ENCODE measurements at places on chromosomes 2 and 18. TPM values are rescaled to one million over a fixed set of nuclear protein-coding genes. Genes with fewer than 3 reads are reported as not detected.

Gene EGR4
- polyA plus RNA-seq: not detected

Gene LRATD1
- polyA plus RNA-seq: not detected

Gene TEKT4
- not detected for polyA plus RNA-seq

Gene FNDC4
- not detected for polyA plus RNA-seq

Gene EPB41L3
- polyA plus RNA-seq: 5.6 TPM

Gene LOXHD1
- polyA plus RNA-seq: not detected

Gene ECEL1
- not detected for polyA plus RNA-seq

Gene TNFAIP6
- not detected for polyA plus RNA-seq

Gene MC4R
- not detected for polyA plus RNA-seq

Gene ZNF516
- 3.5 TPM for polyA plus RNA-seq

Gene SPOPL
- polyA plus RNA-seq: 1.0 TPM

Gene EPHA4
- polyA plus RNA-seq: 16.1 TPM

Gene KIF1A
- not detected for polyA plus RNA-seq

Gene CXCR4
- polyA plus RNA-seq: 368 TPM

Gene DSG2
- polyA plus RNA-seq: 0.56 TPM

Gene SLC19A3
- polyA plus RNA-seq: not detected

Gene CERKL
- polyA plus RNA-seq: 14.7 TPM

Gene RSAD2
- polyA plus RNA-seq: 8.2 TPM

Data from naive thymus-derived CD4-positive, alpha-beta T cell (primary cell).